Caki2 (cell line): ENCODE measurements at places on chromosomes 3 and 15.

DNA sequence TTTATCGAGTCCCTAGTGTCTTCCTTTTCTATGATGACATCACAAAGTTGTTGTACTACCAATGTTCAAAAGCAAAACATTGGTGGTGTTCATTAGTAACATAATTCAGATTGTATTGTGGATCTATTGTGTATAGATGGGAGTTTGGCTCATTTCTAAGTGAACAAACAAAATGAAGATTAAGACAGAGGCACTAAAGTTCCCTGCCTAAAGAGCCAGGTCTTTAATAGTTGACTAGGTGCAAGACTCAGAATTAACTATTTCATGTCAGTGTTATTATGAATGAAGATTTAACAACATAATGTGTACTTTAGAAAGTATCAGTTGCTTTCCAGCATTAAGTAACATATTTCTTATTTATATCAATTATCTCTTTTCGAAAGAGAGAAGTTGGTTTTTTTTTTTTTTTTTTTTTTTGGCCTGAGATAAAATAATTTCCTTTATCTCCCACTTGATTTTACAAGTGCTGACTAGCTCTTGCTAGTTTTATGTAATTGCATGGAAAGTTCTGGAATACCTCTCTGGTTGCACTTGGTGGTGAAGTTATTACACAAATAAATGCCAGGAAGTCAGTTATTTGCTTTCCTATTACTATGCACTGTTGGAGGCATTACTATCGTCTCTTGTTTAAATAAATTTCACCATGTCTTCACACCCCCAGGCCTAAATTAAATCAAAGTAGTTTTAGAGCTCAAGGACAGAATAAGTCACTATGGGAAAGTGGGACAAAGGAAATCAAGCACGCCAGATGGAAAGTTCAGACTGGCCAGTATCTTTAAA, 48.7 kb downstream of the NAALADL2 start:
- DNase-seq = no peak

DNA sequence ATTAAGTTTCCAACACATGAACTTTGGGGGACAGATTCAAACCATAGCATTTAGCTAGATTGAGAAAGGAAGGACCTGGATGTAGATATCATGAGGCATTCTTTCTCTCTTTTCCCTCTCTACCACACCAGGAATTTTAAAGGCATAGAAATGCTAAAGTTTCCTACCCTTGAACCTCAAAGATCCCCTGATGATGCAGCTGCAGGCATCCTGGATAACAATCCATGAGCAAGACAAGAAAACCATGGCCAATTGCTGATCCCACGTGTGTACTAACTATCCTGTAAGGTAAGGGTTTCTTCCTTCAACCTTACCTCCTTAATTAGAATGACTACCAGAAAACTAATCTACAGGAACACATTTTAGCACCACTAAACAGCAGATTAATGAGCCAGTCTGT, 36.8 kb downstream of the CPNE4 start:
- DNase-seq = no peak

DNA sequence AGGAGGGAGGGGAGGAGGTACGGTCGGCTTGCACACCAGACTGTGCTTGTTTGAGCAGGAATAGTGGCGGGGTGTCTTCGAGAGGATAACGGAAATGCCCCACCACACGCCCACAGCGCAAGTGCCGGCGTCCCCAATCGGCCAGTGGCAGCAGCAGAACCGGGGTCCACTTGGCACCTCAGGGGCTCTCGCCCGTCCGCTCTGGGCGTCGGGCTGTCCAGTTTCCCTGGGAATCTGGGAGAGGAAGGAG, 53.7 kb downstream of the CCDC54 start:
- DNase-seq = peak; percentile 65

GRCh38 chr3:167166594-167167253, 213.4 kb downstream of the ZBBX start:
- DNase-seq = no peak

GRCh38 chr3:193744048-193744821, 151.2 kb downstream of the OPA1 start:
- peak; percentile 69 for DNase-seq

DNA sequence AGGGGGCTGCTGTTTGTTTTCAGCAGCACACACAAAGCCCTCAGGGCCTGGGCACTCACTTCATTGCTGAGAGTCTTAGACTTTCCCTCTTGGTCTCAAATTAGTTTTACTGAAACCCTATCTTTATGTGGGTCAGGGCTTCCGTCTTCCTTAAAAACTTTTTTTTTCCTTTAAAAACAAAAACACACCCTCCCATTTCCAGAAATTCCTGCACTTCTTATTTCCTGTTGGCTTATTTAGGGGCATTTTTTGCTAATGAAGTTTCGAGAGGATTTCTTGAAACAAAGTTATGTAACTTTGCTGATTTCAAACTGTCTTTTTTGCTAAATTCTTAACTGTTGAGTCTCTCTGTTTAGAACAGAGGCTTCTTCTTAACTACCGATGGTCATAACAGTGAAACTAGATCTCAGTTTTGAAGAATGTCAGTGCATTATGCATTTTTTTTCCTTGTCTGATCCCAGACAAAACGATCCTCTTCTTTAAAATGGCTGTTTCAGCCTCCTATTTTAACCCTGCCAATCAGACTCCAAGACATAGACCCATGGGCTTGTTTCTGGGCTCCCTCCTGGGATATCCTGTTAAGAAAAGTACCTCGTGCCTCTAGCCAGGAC, 23.3 kb downstream of the ANAPC13 start:
- no peak for DNase-seq

DNA sequence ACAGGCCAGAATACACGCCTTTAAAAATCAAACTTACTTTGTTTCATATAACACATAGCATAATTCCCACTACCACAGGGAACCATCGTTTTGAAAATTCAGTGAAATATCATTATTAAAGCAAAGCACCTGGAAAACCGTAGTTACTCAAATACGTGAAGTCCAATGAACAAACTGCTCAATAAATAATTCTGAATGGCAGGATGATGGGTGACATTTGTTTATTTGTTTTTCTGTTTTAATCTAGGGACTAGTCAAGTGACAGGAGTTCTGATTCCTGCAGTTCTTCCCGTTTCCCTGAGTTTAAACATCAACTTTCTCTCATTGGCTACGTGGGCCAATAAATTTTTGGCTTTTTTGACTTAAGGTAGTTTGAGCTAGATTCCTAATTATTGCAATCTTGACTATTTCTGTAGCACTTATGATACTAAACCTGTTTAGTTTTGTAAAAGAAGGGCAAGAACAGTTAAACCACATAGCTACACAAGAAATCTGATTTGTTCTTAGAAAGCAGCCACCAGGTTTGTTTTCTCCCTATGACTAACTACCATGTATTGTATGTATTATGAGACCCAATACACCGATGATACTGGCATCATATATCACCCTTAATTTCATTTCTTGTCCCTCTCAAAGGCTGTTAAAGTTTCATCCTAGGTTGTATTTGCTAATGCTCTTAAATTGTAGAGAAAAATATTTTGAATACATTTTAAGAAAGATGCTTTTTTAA, 411.2 kb downstream of the SHQ1 start:
- DNase-seq = no peak

DNA sequence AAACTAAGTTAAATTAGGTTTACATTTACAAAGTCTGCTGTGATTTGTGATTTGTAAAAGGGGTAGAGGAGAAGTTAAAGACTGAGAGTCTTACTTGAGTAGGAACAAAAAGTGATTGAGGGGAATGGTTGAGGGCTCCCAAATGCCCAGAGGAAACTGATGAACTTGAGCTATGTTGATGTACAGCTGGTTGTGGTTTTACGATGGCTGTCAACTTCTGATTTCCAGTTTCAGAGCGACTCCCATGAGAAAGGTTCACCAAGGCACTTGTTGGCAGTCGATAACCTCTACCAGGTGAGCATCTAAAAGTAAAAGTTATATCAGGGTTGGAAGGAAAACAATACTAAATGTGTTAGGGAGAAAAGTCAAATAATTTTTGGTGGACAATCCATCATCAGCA, 91.0 kb downstream of the XRN1 start:
- DNase-seq = no peak

DNA sequence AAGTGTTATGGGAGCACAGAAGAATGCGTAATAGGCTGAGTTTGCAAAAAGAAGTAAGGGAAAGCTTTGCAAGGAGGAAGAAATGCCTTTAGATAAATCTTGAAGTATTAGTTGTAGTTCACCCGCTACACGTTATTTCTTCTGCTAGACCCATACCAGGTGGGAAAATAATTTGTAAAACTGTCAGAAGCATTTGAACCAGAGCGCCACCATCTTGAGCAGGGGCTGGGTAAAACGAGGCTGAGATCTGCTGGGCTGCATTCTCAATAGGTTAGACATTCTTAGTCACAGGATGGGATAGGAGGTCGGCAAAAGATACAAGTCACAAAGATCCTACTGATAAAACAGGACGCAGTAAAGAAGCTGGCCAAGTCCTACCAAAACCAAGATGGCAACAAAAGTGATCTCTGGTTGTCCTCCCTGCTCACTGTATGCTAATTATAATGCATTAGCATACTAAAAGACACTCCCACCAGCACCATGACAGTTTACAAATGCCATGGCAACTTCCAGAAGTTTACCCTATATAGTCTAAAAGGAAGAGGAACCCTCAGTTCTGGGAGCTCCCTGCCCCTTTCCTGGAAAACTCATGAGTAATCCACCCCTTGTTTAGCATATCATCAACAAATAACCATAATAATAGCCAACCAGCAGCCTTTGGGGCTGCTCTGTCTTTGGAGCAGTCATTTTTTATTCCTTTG, 50.0 kb upstream of the ZNF280D start:
- DNase-seq = no peak

DNA sequence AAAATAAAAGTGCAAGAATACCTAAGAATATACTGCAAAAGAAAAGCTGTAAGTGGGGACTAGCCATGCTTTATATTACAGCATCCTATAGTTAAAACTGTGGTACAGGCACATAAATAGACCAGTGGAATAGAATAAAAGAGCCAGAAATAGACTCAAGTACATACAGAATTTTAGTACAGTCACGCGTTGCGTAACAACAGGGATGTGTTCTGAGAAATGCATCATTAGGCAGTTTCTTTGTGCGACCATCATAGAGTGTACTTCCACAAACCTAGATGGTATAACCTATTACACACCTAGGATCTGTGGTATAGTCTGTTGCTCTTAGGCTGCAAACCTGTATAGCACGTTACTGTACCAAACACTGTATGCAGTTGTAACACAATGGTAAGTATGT, 61.8 kb downstream of the PCCB start:
- DNase-seq = no peak

- peak; percentile 3 for DNase-seq
These were observed 510.5 kb upstream of the CBLB start for GRCh38 chr3:106379251-106379750.

- DNase-seq = no peak
These were observed 16.4 kb upstream of the SKIC8 start for GRCh38 chr15:78315686-78316282.

GRCh38 chr15:65044724-65045481, at the start of gene SLC51B:
Gene SLC51B, plus strand, starts transcription at chr15:65045387. Its CDS starts 4,618 bp downstream, at chr15:65050005.
- DNase-seq = peak; percentile 78

- no peak for DNase-seq
These were observed 186.6 kb downstream of the SQOR start for GRCh38 chr15:45821390-45821789.

DNA sequence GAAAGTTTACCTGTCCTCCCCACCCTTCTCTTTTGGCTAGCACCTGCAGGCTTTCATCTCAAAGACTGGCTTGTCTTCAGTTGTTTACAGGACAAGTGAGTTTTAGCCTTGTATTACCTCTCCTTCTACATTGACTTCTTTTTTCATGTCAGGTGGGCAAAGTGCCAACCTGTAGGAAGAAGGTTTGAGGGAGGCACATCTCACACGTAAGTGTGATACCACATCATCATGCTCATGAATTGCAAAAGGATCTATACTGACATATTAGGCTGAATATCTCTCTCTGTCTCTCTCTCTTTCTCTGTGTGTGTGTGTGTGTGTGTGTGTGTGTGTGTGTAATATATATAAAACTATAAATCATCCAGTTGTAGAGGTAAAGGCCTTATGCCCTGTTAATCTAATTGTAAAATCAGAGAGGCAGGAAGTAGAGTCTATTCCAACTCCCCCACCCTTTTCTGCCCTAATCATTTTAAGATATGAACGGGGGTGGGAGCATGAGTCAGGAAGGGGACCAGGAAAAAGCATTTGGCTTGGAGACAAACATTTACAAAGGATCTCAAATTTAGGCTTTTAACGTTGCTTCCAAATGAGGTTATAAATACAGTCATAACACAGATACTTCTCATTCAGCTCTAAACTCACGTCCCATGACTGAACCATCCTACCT, 107.0 kb upstream of the PFN2 start:
- no peak for DNase-seq

GRCh38 chr3:101325393-101326134, 5.2 kb upstream of the IMPG2 start:
- DNase-seq = no peak

DNA sequence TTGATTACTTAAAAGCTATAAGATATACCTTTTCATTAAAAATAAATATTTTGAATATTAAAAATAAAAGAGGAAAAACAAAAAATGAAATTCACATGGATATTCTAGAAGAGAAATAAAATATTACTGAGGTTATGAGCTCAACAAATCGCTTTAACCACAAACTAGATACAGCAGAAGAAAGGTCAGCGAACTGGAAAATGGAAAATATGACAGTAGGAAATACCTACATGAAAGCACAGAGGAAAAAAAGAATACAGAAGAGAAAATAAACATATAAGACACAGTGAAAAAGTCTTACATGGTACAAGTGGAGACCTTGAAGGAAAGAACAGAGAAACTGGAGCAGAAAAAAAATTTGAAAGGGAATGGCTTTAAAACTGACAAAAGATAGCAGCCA, 33.2 kb downstream of the SCAPER start:
- no peak for DNase-seq

- DNase-seq = peak; percentile 67
These were observed 246.2 kb upstream of the CHRM5 start for GRCh38 chr15:33722005-33722672.

DNA sequence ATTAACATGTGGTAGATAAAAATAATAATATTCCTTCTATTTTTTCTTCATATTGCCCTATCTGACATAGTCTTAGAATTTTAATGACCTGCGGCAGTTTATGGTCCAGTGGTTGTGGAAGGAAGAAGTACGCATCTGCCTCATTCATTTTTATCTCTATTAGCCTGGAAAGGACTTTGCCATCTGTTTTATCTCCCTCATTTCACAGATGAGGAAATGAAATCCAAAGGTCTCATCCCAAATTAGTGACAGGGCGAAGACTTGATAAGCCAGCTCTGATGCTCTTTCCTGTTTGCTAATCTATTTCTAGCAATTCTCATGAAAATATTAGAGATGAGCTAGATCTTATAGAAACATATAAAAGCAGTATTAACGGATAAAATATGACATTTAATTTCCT, 113.3 kb downstream of the KLHL25 start:
- DNase-seq = no peak

- DNase-seq = no peak
These were observed 3.2 kb downstream of the SSR3 start for GRCh38 chr3:156551746-156552145.

DNA sequence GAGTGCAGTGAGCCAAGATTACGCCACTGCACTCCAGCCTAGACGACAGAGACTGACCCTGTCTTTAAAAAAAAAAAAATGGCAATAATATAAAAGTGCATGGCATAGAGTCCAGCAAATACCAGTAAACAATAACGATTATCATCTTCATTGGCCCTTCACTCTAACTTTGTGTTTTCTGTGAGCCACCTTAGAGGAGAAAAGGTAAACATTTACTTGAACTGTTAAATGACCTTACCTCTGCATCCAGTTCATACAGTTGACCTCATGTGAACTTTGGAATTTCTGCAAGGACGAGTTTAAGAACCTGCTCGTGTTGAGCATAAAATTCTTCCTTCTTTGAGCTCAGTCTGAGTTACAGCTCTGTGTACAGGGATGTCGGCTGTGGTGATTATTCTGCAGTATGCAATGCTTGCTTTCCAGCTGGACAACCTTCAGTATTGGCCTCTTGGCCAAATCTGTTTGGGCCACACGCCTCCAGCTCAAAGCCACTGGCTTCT, 56.6 kb downstream of the RLBP1 start:
- no peak for DNase-seq
